Right renal pelvis (tissue), 4 donors: ENCODE measurements at places on chromosomes 2 and 18. TPM values are rescaled to one million over a fixed set of nuclear protein-coding genes. Genes with fewer than 3 reads are reported as not detected.
A peak's percentile ranks its signal among the peaks of the same experiment; 100 is the strongest.

STARD6 gene
- polyA plus RNA-seq = 0.25 TPM

TTN gene
- 0.80 TPM for polyA plus RNA-seq

ZSWIM2 gene
- not detected for polyA plus RNA-seq

GRCh38 chr2:42227491-42227890, 58.3 kb downstream of the EML4 start:
- DNase-seq = no peak

GRCh38 chr18:24913507-24914170, 438.3 kb downstream of the ZNF521 start:
- no peak for DNase-seq

- DNase-seq = no peak
Measured at GRCh38 chr18:12041561-12041960, 52.1 kb upstream of the ANKRD62 start.

GRCh38 chr2:190860985-190861680, 19.5 kb upstream of the GLS start:
- DNase-seq = no peak

DNA sequence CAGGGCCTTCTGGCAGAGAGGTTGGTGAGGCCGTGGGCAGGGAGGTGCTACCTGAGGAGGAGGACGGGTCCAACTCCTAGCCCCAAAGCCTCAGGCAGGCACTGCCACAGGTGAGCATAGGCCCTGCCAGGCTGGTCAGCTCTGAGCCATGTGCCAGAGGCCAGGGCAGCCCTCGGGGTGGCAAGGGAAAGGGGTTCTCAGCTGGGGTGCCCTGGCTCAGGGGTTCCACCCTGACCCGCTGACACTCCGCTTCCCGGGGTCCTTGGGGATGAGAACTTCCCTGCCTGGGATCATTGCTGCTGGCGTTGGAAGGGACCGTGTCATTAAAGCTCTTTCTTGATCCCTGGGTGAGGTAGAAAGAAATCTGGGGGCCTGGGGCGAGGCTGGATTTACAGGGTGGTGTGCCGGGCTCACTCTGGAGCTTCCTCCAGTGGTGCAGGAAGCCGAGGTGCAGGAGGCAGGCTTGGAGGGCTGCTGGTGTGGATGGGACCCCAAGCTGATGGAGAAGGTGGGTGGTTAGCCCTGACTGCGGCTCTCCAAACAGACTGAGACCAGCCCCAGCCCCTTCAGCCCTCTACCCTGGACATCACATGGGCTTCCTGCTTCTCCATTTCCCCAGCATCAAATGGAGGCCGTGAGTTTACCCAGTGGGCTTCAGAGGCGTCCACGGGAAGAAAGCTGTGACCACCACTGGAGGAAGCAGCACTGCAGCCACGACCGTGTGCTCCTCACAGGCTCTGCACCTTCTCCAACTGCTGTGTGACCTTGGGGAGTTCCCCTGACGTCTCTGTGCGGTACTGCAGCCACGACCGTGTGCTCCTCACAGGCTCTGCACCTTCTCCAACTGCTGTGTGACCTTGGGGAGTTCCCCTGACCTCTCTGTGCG, 295.2 kb downstream of the NDUFA10 start:
- no peak for DNase-seq

- no peak for DNase-seq
Measured at GRCh38 chr2:174827371-174828369, 63.4 kb upstream of the CHRNA1 start.

DNA sequence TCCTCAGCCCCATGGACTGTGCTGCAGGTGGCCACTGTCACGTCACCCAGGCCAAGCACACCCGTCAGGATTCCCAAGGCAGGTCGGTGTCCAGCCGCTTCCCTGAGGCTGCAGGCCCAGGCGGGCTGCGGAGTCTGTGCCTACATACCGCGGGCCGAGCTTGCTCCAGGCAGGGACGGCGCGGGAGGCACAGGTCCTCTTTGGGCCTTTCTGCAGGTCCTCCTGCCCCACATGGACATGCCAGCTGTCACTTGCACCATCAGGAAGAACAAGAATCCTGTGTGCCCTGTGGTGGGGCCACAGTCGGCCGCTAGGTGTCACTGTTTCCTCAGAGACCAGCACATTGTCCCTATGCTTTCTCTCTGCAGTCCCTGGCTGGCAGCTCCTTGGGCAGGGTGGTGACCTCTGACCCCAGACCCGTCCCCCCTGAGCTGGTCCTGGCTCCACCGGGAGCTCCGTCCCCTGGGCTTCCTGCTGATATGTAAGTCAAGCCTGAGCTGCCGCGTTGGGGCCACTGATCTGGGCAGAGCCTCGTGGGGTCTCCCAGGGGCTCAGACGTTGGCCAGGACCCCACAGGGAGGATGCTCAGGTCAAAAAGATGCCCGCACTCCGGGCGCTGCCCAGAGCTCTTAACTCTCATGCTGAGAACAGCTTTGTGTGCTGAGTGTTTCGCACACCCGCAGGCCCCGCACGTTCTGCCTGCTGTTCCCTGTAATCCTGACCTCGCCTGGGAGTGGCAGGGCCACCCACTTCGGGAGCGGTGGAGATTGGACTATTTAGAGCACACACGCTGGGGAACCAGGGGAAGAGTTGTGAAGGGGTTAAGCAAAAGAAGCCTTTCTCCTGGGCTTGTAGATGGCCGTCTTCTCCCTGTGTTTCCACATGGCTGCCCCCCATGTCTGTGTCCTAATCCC, 17.3 kb upstream of the AGXT start:
- DNase-seq = peak; percentile 63

DNA sequence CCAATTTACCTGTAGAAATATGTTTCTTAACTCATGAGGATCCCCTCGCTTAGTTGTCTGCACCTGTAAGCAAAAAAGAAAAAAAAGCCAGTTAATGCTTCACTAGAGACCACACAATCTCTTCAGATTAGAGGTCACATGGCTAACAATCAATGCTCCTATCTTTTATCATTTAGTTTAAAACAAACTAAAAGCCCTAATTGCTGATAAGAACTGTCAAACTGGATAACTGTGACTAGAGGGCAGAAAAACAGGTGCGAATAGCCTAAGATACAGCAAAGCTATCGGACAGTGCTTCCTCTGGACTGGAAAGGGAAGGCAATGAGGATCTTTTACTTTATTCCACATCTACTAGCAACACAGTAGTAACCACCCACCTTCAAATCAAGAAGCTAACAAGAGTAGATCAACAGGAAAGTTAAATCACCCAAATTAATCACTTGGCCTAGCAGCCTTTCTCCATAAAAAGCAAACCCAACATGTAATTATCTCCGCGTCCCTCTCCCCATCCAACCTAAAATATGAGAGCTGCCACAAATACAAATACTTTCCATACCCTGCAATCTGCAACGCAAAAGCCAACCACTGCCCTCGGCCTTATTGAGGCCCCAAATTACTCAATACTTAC, 734 bp downstream of the SLC25A12 start:
- DNase-seq = no peak

- no peak for DNase-seq
Measured at GRCh38 chr18:55446996-55447671, 140.9 kb downstream of the TCF4 start.

DNA sequence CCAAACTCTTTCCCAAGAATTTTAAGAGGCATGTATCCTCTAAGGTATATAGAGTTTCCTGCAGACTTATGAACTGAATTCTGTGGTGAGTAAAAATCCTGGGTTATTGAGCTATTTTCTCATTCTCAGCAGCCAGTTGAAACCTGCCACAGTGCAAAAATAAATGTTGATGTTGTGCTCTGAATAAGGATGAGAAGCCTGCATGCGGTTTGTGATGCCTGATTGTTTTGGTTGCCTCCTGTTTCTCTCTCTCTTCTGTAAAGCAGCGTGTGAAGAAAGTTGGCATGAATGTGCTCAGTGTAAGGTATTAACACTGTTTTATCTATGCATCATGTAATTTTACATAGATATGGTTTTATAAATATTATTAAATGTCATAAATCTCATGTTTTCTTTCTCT, 452.6 kb downstream of the CDH2 start:
- DNase-seq = no peak

DNA sequence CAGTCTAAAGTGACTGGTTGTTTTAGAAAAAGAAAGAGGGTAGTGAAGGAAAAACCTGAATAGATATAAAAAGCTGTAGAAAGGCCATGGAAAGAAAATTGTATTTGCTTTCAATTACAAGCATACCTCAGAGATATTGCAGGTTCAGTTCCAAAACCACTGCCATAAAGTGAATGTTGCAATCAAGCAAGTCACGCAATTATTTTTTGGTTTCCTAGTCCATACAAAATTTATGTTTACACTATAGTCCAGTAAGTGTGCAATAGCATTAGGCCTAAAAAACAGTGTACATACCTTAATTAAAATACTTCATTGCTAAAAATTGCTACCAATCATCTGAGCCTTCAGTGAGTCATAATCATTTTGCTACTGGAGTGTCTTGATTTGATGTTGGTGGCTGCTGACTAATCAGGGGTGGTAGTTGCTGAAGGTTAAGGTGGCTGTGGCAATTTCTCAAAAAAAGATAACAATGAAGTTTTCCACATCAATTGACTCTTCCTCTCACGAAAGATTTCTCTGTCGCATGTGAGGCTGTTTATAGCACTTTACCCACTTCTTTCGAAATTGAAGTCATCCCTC, 2003.8 kb upstream of the PIK3C3 start:
- DNase-seq = no peak

- DNase-seq = no peak
Measured at GRCh38 chr2:222290401-222290735, 8.4 kb downstream of the PAX3 start.
